ENCODE measurements at places on chromosomes 3 and 15.

DNA sequence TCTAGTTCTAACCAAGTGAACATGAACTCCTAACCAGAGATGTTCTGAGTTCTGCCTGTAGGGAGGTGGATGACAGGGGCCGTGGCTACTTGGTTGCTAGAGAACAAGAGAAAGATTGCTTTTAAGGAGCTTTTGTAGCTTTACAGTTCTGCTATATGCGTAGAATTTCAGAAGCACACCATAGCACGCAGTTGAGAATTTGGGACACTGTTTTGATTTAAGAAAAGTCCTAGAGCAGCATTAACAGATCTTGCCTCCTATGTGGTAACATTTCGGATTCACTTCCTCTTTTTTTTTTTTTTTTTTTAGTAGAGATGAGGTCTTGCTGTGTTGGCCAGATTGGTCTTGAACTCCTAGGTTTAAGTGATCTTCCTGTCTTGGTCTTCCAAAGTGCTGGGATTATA, 181.7 kb downstream of the TCF12 start:
- DNase-seq: no peak

- DNase-seq: no peak
Measured at GRCh38 chr3:61182662-61183061, 68.6 kb downstream of the FHIT start.

DNA sequence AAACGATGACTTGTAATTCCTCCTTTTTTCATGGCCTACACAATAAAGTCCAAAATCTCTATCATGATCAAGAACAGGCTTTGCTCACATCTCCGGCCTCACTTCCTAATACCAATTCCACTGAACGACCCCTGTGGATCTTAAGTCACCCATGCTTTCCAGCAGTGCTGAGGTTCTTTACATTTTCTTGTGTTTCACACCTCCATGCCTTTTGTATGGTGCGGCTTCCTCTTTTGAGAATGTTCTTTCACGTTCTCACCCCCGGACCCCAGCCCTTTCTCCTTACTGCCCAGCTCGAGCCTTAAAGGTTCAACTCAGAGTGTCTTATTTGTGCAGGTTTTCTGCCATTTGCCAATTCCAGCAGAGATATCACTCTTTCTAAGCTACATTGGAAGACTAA, 70.1 kb downstream of the CSNK1G1 start:
- no peak for DNase-seq

GRCh38 chr3:133851266-133851906, 44.3 kb downstream of the RAB6B start:
- no peak for DNase-seq

DNA sequence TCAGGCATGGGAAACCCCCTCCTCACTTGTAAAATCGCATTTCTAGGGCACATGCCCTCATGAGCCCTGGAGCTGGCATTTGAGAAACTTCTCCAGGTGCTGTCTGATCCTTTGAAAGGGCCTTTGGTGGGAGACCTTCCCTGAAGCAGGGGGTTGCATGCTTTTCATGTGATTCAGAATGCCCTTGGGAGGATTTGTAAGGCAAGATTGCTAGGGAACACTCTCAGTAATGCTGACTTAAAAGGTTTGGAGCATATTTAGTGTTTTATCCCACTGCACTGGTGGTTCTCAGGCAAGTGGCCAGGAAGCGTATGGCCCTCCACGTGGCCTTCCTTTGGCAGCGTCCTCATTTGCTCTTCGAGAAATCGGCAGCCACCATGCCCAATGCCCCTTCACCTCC, 164.1 kb downstream of the ARRDC4 start:
- no peak for DNase-seq

DNA sequence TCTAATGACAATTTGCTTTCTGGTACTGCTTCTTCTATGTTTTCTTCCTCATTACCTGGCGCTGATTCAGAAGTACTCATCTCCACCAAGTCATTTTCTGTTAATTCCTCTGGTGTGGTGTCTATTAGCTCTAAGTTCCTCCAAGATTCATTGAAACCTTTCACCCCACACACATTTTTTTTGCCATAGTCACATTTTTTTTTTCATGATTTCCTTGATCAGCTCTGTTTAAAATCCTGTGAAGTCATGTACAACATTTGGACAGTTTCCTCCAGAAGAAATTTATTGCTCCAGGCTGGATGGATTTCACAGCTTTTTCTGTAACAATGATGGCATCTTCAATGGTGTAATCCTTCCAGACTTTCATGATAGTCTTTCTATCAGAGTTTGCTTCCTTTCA, 243.2 kb upstream of the VEPH1 start:
- DNase-seq: no peak

DNA sequence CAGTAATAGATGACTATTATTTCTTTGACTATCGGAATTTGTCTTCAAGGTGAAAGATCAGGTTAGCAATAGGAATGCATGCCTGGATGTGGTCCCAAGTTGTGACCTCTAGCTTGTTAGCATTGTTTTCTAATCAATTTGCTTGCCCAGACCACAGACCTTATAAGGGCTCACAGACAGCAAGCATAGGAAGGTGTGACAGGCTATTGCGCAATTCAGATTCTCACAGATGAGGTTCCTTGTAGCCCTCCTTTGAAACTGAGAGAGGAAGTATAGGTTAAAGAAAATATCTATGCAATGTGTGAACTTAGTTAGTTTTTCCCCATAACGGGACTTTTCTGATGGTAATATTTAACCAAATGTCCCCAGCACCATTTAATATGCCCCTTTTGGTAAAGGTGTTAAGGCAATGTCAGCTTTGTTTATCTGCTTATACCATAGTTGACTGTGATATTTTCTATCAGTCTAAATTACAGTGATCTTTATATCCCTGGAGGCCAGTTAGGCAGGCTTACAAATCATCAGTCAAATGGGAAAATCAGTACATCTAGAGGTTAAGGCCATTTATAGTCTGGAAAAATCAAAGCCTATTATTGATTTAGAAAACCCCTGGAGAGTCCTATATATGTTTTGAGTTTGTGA, 168.1 kb upstream of the MBNL1 start:
- no peak for DNase-seq

- no peak for DNase-seq
Measured at GRCh38 chr3:34248352-34248751, 449.9 kb downstream of the PDCD6IP start.

- no peak for DNase-seq
Measured at GRCh38 chr3:71002298-71002697, 581.2 kb downstream of the FOXP1 start.

DNA sequence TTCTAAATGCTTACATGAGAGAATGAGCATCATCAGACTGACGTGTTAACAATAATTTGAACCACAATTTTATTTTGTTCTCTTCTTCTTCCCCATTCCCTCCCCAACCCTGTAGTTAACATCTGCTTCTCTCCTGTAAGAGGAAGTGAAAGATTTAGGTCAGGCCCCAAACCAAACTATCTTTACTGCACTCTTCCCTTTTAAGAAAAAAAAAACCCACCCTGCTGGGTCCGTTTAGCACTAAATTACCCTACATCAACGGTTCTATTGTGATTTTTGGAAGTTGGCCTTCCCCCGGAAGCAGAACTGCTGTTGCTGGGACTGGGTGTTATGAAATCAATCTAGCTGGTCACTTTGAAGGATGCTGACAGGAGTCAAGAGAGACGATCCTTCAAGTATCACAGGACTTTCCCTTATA, 49.4 kb downstream of the NFKBIZ start:
- no peak for DNase-seq

DNA sequence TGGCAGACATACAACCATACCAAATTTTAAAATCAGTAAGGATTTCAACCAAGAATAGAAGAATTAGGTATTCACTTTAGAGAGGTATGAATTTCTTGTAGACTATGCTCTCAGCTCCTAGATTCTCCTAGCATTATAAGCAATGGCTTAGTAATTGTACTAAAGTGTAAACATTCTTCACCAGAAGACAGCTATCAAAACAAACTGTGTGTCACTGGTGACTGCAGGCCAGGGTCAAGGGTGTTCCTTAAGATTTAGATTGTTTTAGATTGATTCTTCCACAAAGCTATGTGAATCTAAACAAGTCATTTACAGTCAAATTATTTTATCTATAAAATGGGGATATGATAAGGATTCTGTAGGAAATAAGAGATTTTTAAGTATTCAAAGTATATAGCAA, 23.1 kb upstream of the GP5 start:
- no peak for DNase-seq

GRCh38 chr15:55247311-55247710, 42.3 kb downstream of the RAB27A start:
- DNase-seq: no peak

DNA sequence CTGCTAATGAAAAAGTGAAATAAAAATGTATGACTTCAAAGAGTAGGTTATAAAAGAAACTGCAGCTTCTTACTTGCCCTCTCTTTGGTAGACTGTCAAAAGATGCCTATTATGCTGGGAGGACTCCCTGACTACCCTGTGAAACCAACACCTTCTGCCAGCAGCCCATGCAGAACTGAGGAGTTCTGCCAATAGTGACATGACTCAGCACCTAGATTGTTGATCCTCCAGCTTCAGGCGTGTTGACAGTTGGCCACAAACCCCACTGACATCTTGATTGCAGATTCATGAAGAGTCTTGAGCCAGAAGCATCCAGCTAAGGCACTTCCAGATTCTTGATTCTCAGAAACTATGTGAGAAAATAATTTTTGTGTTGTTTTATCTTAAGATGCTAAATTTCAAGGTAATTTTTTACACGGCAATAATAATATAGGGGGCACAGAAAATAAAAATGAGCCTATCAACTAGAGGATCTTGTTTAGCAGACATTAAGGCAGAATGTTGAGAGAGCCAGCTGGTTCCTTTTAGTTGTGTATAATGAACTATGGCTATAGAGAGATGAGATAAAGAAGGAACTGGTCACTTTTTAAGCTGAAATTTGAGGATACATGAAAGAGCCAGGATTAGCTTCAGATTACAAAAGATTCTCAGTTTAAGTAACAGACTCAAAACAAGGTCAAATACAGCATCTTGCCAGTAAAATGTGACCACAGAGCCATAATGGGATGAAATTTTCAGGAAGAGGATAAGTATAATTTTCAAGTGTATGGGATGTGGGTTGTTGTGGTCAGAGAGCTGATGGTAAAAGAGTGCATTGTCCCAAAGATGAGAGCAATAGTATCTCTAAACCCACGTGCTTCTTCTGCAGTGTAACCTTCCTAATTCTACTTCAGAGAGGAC, 588.7 kb upstream of the CBLB start:
- DNase-seq: no peak

DNA sequence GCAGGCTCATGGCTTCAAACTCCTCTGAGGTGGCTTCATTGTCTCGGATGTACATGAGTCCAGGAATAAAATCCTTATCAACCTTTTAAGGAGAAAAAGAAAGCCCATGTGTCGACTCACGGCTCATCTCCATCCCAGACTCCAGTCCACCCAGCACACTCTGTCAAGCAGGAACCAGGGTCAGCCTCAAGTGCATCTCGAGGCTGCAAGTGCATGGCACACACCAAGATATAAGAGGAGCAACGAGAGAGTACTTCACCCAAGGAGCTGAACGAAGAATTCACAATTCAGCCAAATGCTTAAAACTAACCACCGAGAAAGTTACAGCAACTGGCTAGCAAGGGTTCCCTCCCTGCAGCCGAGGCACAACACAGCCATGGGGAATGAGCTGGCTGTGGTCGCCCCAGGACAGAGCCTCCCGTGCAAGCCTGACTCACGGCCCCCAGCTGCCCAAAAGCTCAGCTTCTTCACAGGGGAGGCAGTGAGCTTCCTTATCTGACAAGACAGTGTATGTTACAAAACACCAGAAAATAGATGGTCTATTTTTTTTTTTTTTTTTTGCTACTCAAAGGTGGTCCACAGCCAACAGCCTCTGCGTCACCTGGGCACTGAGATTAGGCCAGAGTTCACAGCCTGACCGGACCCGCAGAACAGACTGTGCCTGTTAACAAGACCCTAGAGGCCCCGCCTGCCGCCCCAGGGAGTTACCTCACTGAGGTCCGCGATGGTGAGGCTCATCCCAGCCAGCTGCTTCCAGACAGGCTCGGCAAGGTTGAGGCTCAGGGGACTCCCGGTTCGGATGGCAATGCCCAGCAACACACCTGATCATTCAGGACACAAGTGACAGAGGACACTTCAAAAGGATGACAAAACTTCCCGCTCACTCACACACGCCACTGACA, 15.9 kb upstream of the OCA2 start:
- peak; percentile 20 for DNase-seq

- no peak for DNase-seq
Measured at GRCh38 chr3:176987901-176988650, 209.2 kb downstream of the TBL1XR1 start.

- no peak for DNase-seq
Measured at GRCh38 chr3:67587811-67588210, 66.6 kb downstream of the SUCLG2 start.
